Activated T-cell treated with anti-CD3 and anti-CD28 coated beads for 48 hours (primary cell): ENCODE measurements at places on chromosomes 12 and 14.

DNA sequence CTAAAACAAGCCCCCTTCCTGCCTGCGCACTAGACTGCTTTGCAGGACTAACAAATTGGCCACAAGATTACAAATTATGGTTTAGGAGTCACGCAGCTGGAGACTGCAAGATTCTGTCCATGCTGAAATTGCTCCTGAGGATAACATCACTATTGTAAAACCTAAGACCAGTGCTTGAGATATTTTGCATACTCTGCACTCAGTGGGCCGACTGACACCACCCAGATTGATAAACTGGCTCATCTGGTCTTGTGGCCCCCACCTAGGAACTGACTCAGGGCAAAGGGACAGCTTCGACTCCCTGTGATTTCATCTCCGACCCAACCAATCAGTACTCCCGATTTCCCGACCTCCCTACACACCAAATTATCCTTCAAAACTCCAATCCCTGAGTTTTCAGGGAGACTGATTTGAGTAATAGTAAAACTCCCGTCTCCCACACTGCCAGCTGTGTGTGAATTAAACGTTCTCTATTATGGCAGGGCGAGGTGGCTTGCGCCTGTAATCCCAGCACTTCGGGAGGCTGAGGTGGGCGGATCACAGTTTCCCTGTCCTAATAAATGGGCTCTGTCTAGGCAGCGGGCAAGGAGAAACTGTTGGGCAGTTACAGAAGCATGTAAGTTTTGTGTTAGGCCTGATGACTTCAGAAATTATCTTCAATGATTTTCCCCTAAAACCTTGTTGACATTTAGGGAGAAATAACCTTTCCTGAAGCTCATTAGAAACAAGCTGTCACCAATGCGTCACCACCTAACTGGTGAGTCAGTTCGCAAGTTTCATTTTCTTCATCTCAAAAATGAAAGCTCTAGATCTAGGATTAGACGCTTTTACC, 5.3 kb upstream of the UBC start:
- DNase-seq, result no peak

- DNase-seq, result no peak
Observed at GRCh38 chr14:89454996-89455395, 38.0 kb upstream of the FOXN3 start.

DNA sequence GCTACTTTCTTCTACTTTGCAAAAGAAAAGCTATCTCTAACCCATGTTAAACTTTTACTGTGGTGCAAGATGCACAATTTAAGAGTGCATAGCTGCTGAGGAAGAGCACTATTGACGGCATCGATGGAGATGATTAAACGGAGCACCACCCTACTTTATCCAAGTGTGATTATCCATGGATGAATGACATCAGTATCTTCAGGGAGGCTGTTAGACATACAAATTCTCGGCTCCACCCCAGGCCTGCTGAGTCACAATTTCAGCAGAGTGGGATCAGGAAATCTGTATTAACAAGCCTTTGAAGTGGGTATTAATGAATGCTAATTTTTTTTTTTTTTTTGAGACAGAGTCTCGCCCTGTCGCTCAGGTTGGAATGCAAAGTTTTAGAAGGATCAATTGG, 16.2 kb downstream of the SLC2A14 start:
- DNase-seq, result no peak

GRCh38 chr12:68400226-68400829, 68.2 kb upstream of the MDM1 start:
- no peak for DNase-seq

DNA sequence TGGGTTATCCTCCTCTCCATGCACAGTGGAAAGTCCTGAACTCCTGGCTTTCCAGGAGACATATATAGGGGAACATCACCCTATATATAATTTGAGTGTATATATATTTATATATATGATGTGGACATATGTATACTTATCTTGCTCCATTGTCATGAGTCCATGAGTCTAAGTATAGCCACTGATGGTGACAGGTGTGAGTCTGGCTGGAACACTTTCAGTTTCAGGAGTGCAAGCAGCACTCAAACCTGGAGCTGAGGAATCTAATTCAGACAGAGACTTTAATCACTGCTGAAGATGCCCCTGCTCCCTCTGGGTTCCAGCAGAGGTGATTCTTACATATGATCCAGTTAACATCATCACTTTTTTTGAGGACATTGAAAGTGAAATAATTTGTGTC, 4.4 kb downstream of the SSTR1 start:
- DNase-seq, result no peak

- no peak for DNase-seq
Observed at GRCh38 chr12:92079054-92079385, 66.6 kb downstream of the BTG1 start.

DNA sequence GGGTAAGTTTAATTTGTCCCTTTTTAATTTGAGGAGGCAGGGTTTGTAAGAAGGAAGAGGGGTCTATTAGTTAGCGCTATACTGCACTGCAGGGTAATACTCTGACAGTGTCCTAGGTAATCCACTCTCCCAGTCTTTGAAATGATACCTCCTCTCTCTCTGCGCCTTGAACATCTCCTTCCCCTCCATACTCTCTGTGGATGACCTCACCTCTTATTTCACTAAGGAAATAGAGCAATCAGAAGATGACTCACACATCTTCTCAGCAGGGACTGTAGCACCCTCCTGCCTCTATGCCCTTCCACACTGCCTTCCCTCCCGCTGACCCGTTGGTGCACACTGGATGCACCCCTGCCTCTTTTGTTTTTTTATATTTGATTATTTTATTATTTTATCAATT, 94.2 kb downstream of the GRIP1 start:
- no peak for DNase-seq

GRCh38 chr14:92466059-92466458, 47.5 kb upstream of the RIN3 start:
- DNase-seq, result no peak

DNA sequence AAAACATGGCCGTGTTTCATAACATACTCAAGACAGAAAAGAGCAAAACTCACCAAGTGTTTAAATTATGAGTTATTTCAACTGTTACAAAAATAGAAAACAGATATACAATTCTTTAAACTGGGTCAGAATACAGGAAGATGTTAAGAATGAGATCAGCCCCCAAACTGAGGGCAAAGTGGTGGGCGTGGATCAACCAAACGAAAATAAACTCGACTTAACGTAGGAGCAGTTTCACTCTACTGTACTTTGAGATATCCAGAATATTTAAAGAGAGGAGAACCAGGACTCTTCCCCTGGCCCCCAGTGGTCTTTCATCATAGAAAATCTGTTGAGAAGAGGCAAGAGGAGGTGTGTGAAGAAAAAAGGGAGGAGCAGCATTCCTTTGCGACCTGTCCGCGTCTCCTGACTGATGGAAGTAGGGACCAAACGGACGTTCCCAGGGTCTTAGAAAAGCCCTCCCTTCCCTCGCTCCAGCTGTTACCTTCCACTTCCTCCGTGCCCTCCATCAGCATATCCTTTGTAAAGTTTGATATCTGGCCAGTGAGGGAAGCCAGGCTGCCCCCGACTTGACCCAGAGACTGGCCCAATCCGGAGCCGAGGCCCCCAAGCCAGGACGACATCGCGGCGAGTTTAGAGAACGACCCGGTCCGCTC, 668 bp downstream of the TRIP11 start:
- no peak for DNase-seq

- DNase-seq, result no peak
Observed at GRCh38 chr12:12890543-12891079, 751 bp upstream of the GPRC5A start.

DNA sequence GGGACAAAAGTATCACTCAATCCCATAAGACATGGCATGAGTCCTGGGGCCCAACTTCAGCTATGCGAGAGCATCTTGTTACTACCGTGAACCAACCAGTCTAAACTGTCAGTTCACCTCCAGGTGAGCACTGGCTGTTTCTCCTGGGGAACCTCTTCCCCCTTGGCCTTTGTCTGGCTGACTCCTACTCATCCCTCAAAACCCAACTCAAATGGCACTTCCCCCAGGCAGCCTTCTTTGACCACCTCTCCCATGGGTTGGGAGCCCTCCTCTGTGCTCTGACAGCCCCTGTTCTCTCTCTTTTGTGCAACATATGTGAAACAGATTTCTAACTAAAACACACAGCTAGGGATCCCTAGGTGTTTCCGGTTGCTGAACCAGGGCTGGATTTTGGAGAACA, 37.7 kb downstream of the FOXN4 start:
- no peak for DNase-seq

DNA sequence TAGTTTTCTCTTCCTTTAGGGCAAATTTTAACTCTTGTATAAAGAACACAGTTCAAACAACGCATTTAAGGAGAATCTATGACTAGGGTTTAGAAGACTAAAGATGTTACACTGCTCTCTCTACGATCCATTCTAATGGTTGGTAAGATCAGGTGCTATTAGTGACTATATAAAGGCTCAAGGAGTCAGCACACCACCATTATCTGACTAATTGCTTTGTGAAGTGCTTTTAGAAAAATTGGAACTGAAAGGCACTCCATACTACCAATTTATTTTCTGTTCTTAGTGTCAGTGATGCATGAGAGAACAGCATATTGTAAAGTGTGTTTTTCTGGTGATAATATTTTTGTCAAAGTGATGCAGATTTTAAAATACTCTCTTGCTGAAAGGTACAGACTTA, 136.8 kb downstream of the SYT1 start:
- no peak for DNase-seq

- DNase-seq, result no peak
Observed at GRCh38 chr12:7694556-7695236, 879 bp downstream of the GDF3 start.

- no peak for DNase-seq
Observed at GRCh38 chr14:89237921-89238529, 179.0 kb downstream of the FOXN3 start.

DNA sequence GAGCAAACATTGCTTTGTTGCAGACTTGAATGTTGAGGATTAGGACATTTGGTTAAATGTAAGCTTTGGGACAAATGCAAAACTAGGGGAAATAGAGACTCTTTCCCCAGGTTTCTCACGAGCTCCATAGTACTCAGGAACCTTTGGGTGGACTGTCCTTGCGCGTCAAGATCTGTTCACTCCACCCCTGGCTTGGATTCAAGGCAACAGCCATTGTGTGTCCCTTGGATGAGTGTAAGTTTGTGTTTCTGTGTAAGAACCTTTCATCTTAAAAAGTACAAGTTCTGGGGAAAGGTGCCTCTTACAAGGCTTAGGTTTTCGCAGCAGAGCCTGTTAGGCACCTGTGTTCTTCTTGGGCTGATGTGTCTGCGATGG, 3.7 kb downstream of the SUSD6 start:
- DNase-seq, result no peak

GRCh38 chr12:93366422-93366821, 11.3 kb upstream of the NUDT4 start:
- no peak for DNase-seq

GRCh38 chr14:88798156-88798555, 5.4 kb upstream of the EML5 start:
- DNase-seq, result no peak

- no peak for DNase-seq
Observed at GRCh38 chr12:5481645-5482044, 49.7 kb downstream of the NTF3 start.

- DNase-seq, result no peak
Observed at GRCh38 chr14:68018598-68018997, 199.0 kb downstream of the RAD51B start.

- DNase-seq, result no peak
Observed at GRCh38 chr14:95132760-95133159, 24.6 kb downstream of the DICER1 start.

GRCh38 chr12:131385313-131386166, 325.4 kb upstream of the SFSWAP start:
- no peak for DNase-seq

DNA sequence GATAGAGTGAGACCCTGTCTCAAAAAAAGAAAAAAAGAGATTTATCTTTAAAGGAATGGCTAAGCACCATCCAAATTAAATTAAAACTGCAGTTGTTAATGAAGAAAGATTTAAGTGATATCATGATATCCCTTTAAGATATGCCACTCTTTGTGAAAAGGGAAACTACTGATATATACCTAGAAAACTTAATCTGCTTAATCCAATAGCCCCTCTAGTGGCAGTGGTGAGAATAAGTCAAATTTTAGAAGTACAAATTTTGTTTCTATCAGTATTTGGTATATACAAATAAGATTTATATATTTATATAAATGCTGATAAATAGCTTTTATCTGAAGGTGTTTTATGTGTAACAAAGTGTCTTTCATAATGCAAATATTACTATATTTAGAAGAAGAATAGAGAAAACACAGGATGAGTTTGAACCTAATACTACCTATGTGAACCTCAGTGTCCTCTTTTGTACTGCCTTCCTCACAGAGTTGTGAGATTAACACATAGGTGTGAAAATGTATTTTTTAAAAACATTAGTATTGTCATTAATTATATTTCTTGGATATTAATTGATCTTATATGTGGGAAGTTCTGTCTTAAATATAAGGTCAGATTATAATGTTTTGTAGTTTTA, 51.4 kb upstream of the GARIN2 start:
- no peak for DNase-seq

DNA sequence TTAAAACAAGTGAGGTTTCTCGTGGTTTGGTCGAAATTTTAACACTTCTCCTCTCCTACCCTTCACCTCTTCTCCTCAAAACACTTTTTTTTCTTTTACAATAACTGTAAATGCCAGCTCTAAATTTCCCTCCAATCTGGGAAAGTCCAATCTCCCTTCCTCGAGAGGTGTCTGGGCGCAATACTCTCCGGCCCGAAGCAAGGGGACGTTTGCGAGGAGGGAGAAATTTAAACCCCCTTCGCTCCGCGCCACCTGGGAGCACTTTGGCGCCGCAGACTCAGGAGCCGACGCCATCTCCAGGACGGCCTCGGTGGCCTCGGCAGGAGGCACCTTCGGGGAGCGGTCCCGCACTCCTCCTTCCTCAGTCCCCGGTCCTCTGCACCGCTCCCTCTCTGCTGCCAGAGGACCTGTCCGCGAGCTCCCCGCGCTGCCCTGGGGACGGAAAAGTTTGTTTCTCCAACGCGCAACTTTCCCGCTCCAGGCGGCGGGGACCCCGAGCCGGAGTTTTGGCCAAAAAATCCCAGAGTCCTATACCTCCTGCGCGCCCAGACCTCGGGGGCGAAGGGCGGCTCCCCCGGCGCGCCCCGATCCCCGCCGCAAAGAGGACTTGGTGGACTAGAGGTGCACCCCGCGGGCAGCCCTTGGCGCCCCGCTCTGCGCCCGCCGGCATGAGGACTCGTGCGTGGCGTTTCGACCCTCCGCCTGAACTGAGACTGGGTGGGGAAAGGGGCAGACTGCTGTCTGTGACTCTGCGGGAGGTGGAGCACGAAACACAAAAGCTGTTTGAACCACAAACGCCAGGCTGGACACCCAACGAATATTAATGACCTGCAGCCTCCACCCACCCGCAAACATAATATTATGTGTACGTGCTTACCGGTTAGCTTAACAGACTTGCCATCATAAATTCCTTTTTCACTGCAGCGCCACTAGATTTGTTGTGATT, 95.2 kb upstream of the HMGA2 start:
- no peak for DNase-seq

DNA sequence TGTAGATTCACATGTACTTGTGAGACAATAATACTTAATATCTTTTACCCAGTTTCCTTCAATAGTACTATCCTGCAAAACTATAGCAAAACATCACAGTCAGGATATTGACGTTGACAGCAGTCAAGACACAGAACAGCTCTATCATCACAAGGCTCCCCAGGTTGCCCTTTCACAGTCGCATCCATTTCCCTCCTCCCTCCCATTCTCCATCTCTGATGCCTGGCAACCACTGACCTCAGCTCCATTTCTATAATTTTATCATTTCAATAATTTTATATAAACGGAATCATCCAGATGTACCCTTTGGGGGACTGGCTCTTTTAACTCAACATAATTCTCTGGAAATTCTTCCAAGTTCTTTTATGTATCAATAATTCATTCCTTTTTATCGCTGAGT, 81.5 kb downstream of the PLXNC1 start:
- no peak for DNase-seq

- no peak for DNase-seq
Observed at GRCh38 chr12:66087365-66087943, 43.1 kb downstream of the LLPH start.

- DNase-seq, result no peak
Observed at GRCh38 chr12:72134246-72135020, 137.7 kb upstream of the TRHDE start.
